ENCODE measurements at places on chromosomes 5 and 9. TPM values are rescaled to one million over a fixed set of nuclear protein-coding genes. Genes with fewer than 3 reads are reported as not detected.

ADGRV1 gene
- 1.6 TPM for total RNA-seq

MLANA gene
- total RNA-seq = not detected

DND1 gene
- 6.4 TPM for total RNA-seq

BNC2 gene
- total RNA-seq = 0.59 TPM

MCIDAS gene
- total RNA-seq = not detected

GLDC gene
- total RNA-seq = 0.79 TPM

TAF11L7 gene
- not detected for total RNA-seq

SLC6A19 gene
- 0.06 TPM for total RNA-seq

C5 gene
- 0.90 TPM for total RNA-seq

TMEM215 gene
- total RNA-seq = not detected
